ENCODE measurements at places on chromosomes 5 and 9.

DNA sequence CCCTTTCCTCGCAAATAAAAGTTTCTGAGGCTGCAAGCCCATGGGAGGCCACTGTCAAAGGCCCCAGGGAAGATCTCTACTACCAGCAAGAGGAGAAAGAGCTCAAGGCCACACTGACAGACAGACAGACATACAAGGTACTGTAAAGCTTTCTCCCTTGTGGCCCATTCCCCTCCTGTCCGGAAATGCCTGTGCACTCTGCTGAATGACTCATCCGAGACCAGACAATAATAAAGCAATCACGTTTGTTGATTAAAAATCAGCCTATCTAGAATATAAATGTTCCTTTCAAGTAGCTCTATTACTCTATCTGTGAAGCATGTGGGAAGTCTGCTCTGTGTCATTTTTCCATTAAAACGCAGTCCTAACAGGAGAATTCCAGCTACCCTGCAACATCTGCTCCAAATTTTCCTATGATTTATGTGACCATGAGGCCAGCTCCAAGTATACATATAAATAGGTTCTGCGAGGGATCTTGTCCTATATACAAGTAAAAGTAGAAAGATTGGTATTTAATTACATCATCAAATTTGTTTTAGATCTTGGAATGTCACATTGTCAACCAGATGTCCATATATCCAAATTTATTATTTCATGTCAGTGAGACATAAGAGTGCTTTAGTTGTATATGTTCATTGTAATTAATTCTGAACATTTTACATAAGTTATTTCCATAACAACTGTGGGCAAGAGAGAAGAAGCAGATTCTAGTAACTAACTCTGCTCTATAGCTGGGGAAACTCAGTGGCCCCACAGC lies 34.7 kb upstream of the TGFBI start:
- no peak for DNase-seq

- peak; percentile 60 for DNase-seq
These were observed 3.6 kb downstream of the SUSD3 start for GRCh38 chr9:93061791-93062763.

DNA sequence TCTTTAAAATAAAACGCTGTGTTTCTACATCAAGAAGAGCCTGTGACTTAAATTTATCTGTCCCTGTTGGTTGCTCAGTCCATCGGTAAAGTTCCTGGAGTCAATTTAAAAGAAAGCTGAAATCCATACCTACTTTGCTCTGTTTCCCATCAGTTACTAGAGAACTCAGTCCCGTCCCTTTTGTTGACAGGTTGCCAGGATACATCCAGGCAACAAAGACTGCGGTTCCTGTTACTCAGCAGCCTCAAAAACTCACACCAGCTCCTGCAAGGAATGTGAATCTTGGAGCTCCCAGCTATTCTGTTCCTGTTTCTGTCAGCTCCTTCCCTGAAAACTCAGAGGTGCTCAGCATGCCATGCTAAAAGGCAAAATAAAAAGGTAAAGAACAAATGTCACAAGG lies at the start of gene ZNF474:
Gene ZNF474, plus strand, starts transcription at position 241 of the 400 bp plus-strand sequence. CDS start 22,445 bp downstream, outside the sequence.
- DNase-seq = no peak

GRCh38 chr9:76887951-76888350 lies 18.0 kb downstream of the PRUNE2 start:
- DNase-seq = no peak

DNA sequence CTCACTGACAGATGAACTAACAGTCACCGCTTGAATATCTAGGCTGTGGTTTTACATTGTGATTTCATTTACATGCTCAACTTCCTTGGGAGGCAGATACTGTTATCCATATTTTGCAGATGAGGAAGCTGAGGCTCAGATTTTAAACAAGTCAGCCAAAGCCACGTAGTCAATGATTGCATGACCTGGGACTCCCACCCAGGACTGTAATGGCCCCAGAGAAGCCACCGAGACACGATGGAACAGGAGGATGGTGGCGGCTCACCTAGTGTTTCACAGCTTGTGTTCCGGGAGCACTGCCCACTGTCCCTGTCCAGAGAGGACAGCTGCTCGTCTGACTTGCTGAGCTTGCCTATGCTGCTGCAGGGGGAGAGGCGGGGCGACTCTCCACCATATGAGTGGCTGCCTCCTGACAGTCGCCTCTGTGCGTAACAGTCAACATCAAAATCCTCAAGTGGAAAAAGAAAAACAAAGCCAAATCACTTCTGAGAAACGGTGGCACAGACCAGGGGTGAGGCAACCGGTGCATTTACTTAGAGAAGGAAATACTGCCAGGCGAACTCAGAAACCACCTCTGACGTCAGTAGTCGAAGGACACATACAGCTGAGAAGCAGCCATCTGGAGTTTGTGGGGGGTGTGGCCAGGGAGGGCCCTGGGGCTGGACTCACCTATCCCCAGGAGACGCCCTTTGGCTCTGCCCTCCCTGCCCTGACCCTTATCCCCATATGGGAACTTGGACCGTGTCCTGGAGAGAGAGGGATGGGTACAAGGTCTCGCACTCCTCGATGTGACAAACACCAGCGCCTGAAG lies 82.5 kb downstream of the PRRT1B start:
- peak; percentile 88 for DNase-seq

DNA sequence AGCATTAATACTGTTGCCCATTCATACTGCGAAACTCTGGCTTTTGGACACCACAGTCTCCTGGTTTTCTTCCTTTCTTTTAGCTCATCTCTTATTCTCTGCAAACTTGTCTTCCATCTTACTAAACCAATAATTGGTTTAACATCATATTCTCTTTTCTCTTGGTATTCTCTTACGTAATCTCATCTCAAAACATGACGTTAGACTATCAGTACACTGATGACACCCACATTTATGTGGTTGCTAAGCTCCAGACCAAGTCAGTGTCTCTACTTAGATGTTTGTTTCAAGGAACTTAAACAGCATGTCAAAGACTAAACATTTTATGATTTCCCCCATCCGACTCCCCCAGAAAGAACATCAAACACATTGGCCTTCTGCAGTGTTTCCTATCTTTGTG lies 2.1 kb downstream of the PRRC1 start:
- DNase-seq = no peak

DNA sequence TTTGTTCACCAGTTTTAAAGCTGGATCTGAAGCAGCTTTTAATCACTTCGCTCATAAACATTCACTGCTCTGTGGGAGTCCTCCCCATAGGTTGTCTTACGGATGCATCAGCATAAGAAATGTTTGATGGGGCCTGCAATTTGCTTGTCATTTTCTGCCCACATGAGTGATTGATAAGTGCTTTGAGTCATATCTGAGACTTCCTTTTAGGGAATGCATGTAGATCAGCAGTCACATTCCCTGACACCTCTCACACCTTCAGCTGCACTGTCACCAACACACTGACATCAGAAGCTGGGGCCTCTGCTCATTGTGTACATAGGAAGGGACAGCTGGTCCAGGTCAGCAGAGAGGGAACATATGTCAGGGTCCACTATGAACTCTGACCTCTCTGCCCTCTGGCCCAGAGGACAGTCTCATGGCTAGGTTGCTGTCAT lies 84.1 kb upstream of the SPATA31D4 start:
- no peak for DNase-seq

- DNase-seq = no peak
These were observed 88.7 kb downstream of the PALM2AKAP2 start for GRCh38 chr9:109868722-109869121.

GRCh38 chr9:126853667-126854066 lies 6.8 kb upstream of the ZBTB34 start:
- no peak for DNase-seq

DNA sequence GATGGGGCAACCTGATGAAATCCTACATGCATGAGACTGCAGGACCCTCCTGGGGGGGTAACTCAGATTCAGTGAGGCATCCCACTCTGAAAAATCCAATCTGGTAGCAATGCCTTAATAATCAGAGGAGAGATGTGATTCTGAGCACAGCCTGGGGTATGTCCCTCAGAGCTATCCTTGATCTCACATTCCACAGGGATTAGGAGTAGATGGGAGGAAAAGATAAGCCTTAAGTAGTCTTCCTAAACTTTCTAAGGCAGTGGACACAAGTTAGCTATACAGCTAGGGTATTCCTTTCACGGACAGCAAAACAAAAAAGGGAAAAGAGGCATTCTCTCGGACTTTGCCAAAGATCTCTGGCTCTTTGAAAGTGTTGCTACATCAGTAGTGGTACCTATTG lies 3.9 kb upstream of the SPATA9 start:
- DNase-seq = no peak

DNA sequence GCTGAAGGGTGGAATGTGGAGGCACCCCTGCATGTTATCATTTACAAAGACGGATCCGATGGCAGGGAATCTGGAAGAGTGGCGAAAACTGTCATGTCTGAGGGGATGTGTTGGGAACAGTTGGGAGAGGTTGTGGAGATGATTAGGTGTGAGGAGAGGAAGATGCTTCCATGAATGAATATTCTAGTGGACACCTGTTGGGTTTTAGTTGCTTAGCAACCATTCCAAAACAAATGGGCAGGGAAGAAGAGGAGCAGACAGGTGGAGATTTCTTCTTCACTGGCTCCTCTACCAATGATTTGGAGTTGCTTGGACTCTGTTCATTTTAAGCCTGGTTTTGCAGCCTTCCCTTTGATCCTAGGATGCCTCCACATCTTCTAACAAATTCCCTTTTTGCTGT lies 465.3 kb upstream of the CLINT1 start:
- no peak for DNase-seq

DNA sequence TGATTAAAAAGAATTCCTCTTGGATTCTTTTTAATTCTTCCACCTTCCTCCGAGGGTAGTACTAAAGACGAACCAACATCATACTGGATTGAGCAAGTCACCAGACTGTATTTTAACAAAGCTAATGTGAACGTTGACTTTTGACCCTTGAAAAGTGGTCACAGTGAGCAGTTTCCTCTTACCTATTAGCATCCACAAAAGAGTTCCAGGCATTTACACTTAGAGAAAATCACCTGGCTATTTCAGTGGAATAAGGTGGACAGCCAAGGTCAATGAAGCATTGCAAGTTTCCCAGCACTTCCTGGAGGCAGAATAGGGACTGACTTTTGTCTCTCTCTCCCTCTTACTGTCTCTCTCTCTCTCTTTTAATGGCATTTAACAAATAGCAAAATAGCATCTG lies 145.1 kb upstream of the DAB2 start:
- DNase-seq = no peak

DNA sequence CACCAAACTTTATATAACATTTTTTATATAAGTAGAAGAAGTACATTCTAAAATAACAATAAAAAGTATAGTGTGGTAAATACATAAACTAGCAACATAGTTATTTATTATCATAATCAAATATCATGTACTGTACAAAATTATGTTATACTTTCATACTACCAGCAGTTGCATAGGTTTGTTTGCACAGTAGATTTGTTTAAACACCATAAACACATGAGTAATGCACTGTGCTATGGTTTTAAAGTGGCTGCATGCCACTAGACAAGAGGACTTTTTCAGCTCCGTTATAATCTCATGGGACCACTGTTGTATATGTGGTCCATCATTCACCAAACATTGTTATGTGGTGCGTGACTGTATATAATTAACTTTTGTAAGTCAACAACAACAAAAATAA lies 137.6 kb downstream of the DRD1 start:
- no peak for DNase-seq

DNA sequence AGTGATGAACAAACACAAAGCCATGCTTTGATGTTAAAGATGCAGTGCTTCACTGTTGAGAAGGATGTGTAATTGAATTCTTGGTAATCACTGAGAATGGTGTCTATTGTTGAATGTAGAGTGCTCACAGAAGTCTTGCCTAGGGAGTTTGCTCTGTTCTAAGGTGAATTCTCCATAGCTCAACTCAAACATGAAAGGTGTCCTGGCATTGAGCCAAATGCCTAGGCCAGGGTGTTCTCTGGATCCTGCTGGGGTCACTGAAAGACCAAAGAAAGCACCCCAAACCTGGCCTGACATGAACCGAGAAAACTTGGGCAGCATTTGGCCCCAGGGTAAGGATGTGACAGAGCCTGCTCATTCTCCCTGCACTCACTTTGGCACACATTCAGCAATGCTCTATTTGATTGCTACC lies 217.3 kb downstream of the ARL15 start:
- DNase-seq = no peak

DNA sequence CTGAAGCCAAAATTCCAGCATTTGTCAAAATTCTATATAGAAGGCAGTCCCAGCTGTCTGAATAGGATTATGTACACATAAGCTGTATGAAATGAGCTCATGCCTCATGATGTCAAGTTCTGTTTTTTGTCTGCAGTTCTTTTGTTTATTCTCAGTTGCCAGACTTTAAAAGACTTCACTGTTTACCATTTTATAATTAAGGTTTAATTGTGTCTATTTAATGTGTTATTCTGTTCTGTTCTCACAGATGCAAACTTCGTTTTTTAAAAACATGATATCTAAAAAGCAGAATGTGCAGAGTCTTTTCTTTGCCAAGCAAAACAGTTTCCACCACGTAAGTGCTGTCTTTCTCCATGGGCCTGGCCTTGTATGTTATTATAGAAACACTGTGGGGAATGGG lies 31.1 kb downstream of the ERAP1 start:
- no peak for DNase-seq

DNA sequence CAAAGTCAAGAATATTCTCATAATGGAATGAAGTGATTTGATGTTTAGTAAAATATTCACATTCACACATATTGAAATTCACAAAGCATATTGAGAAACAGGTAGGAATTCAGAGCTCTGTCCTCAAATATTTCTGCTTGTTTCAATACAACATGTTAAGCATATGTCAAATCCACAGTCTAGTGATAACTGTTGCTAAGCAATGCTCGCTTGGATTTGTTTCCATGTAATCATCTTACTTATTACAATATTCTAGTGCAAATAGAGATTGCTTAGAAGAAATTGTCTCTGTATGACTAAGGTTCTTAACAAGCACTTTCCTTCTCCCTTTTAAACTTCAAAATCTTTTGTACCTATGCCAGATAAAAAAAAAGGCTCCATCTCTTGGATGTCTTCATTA lies 995.7 kb downstream of the CDH18 start:
- no peak for DNase-seq

GRCh38 chr5:151104795-151105194 lies 24.0 kb upstream of the TNIP1 start:
- no peak for DNase-seq

GRCh38 chr9:34580358-34580757 lies 9.2 kb downstream of the CNTFR start:
- no peak for DNase-seq

DNA sequence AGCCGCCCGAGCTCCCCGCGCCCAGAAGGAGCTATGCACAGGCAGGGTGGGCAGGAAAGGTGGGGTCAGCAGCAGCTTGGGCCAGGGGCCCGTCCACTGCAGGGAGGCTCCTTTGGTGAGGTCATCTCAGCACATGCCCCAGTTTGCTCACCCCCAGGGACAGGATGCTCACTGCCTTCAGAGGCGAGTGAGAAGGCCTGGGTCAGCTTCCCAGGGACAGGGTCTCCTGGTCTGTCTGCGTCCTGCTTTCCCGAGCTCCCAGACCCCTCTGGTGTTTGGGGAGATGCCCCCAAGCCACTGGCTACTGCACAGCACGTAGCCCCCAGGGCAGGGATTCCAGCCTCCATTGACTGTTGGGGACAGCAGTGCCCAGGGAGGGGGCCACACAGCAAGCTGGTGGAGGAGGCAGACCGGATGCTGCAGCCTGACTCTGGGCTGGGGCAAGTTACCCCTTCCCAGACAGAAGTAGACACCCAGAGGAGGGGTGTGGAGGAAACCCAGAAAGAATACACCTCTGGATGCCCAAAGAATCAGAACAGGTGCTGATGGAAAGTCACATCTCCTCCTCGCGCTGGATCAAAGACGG lies 581 bp upstream of the SARDH start:
- DNase-seq = no peak
